ENCODE measurements at places on chromosomes 2 and 18. TPM values are rescaled to one million over a fixed set of nuclear protein-coding genes. Genes with fewer than 3 reads are reported as not detected.

Gene C2orf74
- polyA plus RNA-seq, result 14.2 TPM

Gene XDH
- not detected for polyA plus RNA-seq

Gene GKN1
- polyA plus RNA-seq, result not detected

Gene C2orf42
- polyA plus RNA-seq, result 13.0 TPM

Gene NTSR2
- not detected for polyA plus RNA-seq
